Amygdala (tissue), 56 donors: ENCODE measurements at places on chromosomes 1 and 21.

DNA sequence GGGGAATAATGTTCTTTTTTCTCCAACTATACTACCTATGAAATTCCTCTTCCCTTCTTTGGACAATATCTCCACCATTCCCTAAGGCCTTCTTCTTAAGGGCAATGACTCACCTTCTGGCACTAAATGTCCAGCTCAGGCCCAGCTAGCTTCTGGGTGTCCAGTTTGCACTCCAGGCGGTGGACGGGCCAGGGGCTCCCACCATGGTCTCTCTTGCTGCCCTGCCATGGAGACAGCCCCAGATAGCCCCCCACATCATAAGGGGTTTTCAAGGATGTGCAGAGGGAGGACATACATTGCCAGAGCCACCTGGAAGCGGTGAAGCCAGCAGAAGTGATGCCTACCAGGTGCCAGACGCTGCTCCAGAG is 43.8 kb downstream of the C1orf198 start:
- no peak for DNase-seq

DNA sequence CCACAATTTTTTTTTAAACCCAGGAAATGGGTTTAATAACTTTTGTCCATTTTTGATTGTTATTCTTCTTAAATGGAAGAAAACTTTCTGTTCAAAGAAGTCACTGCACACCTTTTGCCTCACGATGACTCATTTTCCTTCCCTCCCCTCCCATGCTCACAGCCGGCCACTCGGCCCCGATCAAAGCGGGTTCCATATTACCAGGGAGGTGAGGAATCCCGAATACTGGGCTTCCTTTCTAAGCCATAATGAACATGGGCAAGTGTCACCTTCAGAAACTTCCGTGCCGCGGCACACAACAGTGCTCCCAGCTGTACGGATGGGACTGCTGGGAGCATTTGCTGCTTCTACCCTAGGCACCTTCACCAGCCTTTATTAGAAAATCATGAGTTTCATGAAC is 121.4 kb downstream of the HLCS start:
- DNase-seq = no peak

- DNase-seq = no peak
Measured at GRCh38 chr1:185112356-185112755, 44.4 kb downstream of the TRMT1L start.

GRCh38 chr1:60160141-60160540 is 86.6 kb upstream of the C1orf87 start:
- DNase-seq = no peak

DNA sequence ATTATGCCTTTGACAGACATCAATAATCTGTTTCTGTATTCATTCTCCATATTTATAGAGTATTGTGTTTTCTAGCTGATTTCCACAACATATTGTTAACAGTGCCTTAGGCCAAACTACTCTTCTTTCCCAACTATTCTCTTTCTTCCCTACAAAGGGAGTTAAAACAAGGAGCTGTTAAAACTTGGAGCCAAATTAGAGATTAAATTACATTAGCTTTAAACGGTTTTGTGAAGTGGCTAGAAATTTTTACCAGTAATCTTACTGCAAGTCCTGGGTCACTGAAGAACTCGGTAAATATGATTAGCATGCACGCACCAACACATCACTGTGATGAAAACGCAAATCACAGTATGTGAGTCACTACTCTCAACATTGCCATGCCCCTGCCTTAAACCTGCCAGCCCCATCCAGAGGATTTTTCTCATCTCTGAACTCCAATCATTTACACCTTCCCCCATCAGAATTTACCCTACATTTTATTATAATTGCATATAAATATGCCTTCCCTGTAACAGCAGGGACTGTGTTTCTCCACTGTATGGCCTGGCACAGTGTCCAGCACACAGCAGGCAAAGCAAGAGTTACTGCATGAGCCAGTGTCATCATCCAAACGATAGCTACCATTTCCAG is 1.5 kb upstream of the PRDX6 start:
- no peak for DNase-seq

DNA sequence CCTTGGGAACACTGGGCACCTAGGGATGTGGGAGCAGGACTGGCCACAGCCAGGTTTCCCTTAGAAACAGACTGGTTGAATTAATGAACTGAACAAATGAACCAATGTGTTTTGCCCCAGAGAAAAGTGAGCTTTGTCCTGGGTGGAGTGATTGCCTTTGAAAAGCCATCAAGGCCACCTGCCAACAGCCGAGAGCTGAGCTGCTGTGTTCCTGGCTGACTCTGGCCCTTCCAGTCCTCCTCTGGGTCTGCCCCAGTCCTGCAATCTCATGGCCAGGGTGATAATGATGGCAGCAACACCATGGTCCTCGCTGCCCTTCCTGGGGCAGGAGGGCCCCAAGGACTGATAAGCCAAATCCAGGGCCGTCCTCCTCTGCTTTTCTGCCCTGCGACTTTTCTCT is 18.2 kb upstream of the GJA9 start:
- DNase-seq = no peak

GRCh38 chr1:100253552-100253951 is 3.9 kb upstream of the DBT start:
- no peak for DNase-seq

DNA sequence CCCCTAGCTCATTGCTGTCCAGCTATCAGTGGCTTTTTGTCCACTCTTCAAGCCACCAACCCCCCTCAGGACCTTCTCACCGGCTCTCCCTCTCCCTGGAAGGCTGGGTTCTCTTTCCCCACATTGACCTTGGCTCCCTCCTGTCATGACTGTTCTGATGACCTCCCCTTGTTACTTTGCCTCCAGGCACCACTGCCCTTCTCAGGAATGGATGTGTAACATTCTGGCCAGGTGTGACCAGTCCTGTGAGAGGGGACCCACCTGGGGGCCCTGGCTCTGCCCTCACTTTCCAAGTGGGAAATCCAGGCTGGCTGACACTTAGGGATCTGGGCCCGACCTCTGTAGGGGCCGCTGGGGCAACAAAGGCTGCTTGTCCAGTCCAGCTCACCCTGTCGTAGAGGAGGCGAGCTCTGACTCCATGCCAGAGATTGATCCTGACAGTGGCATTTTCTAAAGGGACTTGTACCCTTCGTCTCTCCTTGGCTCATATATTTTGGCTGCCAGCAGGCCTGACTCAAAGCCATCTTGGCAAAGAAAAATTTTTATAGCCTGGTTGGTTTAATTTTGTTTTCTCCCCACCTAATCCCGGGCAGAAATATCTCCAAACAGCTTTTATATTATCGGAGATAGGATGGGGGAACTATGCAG is 37.9 kb upstream of the USP24 start:
- DNase-seq = no peak

- DNase-seq = no peak
Measured at GRCh38 chr1:33302325-33302724, 18.6 kb downstream of the A3GALT2 start.

DNA sequence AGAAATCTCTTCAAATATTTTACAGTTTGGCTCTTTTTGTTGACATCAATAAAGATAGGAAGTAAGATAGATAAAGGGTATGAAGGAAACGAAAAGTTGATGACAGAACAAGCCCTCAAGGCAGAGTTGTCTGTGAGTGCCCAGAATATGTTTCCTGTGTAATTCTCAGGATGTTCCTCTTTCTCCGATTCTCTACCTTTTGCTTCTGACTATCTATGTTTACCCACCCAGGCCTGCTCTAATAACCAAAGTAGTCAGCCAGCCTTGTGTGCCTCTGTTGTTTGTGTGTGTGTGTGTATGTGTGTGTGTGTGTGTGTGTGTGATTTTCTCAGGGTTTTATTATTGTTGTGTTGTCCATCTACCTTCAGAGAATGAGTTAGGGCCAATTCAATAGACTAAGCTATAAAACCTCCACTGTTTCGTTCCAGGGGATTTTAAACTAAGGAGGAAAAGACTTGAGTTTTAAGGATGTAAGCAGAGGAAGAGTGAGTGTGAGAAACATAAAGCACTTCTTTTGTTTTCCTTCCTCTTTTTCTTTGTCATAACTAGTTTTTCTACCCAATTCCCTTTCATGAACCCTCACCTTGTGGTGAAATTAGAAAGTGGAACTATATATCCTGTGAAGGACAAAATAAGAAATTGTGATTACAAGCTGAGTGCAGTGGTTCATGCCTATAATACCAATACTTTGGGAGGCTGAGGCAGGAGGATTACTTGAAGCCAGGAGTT is 627.4 kb upstream of the NR5A2 start:
- no peak for DNase-seq

- no peak for DNase-seq
Measured at GRCh38 chr1:100721526-100722207, 2.1 kb downstream of the VCAM1 start.

DNA sequence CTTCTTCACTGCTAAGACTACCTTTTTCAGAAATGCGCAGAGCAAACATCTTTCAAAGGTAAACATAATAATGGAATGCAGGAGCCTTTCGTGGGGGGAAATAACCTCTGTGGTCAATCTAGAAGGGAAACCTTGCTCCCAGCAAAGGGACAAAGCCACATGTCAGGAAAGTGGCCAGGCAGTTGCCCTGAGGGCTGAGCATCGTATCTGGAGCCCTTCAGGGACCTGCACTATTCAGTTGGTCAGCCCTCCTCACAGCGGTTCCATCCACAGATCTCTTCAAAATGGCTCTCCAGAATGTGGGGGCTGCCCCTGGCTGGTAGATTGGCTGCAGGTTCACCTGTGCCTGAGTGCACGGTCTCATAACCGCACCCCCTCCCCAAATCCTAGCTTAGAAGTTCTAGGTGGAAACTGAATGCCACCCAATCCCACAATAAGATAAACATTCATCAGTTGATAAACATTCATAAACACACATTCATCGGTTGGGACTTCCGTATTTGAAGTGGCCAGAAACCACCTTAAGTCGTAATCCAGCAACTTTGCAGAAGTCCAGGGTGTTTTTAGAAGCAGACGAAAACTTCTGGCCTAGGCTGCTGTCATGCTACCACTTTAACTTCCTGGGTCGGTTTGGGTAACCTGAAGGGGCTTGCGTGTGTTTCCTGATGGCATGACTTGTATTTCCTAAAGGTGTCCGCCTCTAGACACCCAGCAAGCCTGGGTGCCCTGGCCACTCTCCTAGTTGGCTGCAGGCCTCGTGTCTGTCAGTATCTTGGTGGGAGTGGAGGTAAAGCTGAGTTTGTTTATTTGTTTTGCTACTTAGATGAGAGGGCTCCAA is 50.5 kb downstream of the RASSF5 start:
- DNase-seq = no peak

DNA sequence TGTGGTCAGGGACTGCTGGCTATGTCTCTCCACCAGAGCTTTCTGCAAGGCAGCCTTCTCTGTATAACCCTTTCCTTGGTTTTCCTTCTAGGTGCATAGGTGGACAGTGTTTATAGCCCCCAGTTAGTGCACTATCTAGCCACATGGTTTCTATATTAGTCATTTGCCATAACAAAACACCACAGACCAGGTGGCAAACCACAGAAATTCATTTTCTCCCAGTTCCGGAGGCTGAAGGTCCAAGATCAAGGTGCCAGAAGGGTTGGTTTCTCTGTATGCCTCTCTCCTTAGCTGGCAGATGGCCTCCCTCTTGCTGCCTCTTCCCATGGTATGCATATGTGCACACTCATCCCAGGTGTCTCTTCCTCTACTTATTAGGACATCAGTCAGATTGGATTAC is 106.4 kb downstream of the KAZN start:
- DNase-seq = no peak

GRCh38 chr1:58881471-58881994 is 97.7 kb upstream of the JUN start:
- DNase-seq = no peak

DNA sequence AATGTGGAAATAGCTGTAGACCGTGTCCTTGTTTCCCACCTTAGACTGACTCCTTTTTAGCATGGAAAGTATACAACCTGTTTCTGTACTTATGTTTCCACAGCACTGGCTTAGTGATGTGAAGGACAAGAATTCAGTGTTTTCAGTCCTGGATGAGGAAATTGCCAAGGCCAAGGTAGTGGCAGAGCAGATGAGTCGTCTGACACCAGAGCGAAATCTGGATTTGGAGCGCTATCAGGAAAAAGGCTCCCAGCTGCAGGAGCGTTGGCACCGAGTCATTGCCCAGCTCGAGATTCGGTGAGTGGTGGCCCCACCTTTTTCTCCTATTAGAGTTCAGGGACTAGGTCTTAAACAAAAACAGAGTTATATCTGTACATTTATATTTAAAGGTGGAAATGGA is 112.6 kb downstream of the MACF1 start:
- no peak for DNase-seq

- DNase-seq = no peak
Measured at GRCh38 chr1:224684979-224685425, 68.9 kb downstream of the CNIH3 start.

DNA sequence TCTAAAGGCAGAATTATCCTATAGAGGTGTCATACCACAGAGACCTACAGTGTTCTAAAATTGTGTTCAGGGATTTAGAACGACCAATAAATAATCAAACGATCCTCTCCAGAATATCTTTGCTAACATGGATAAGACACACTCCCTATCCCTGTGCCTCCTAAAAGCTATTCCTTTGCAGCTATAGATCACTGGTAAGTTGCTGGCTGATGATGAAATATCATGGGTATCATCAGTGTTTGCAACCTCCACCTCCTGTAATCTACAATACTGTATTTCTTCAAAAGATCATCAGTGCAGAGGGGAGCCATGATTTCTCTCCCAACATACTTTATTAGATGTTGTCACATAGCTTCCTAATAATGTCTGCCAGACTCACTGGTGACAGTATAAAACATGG is 201.9 kb downstream of the NTNG1 start:
- DNase-seq = no peak

GRCh38 chr1:219954736-219955421 is 26.5 kb upstream of the SLC30A10 start:
- DNase-seq = no peak

DNA sequence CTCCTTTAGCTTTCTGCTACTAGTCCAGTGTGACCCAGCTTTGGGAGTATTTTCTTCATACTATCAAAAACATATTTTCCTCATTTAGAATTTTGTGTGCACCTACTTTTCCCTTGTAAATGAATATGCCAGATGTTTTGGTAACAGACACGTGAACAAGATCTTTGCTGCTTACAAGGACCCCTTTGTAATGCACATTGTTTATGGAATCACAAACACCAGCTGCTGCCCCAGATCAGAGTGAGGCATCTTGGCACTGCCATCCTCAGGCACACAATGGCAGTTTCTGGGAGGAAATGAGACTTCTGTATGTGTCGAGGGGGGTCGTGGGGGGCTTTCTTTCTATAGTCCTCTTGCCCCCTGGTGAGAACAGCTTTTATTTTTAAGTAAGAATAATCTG is 115.7 kb downstream of the RGL1 start:
- peak; percentile 59 for DNase-seq

DNA sequence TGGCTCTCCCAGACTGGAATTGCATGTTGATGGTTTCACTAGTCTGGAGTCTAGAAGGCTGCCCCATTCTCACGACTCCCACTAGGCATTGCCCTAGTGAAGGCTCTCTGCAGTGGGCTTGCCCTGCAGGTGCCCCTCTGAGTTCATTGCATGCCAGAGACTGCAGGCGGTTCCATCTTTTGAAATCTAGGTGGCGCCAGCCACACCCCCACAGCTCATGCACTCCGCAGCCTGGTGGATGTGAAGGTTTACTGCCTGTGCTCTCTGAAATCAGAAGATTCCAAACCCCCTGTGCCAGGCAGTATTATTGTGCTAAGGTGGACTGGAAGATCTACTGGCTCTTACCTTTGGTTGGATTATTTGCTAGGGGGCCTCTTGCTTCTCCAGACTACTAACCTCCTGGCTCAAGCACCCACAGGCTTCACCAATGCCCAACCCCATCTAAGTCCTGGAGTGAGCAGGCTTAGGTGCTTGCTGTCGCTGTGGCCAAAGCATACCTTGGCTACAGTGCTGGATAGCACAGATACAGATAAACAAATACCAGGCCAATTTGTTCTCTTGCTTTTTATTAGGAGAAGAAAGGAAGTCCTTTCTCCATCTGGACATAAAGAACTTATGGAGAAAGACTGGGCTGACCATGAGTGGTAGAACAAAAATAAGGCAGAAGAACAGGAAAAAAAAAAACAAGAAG is 83.5 kb upstream of the SIM2 start:
- DNase-seq = no peak
